ENCODE measurements at places on chromosomes 5 and 9.

GRCh38 chr9:134983074-134983473 is 65.4 kb upstream of the FCN1 start:
- no peak for DNase-seq

DNA sequence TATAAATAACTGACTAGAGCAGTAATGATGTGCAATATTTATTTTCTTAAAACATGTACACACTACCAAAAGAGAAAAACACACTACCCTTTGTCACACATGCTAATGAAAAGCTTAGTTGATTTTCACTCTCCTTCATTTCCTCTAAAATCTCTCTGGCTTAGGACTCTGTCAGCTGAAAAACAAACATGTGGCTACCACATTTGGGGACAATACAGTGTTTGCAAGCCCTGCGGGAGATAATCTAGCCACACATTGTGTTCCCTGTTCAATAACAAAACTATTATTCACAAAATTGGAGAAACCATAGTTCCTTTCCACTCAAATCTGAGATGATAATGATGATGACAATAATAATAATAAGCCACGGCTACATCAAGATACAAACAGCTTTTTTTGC is 3.5 kb upstream of the LOX start:
- DNase-seq, result no peak

DNA sequence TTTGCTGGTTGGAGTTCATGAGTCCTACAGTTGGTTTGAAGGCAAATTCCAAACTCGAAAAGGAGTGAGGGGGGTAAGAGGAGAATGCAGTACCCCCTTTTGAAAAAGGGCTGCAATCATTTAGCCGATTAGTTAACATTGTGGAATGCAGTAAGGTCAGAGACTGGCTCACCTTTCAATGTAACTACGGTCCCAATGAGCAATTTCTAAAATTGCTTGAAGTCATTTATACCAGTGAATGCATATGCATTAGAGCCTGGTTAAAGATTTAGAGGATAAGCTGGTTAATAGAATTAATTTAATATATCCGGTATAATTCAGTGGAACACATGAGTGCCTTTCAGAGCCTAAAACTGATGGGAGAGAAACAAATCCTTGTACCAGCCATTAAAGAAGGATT is 172.6 kb upstream of the PAPPA start:
- DNase-seq, result no peak

DNA sequence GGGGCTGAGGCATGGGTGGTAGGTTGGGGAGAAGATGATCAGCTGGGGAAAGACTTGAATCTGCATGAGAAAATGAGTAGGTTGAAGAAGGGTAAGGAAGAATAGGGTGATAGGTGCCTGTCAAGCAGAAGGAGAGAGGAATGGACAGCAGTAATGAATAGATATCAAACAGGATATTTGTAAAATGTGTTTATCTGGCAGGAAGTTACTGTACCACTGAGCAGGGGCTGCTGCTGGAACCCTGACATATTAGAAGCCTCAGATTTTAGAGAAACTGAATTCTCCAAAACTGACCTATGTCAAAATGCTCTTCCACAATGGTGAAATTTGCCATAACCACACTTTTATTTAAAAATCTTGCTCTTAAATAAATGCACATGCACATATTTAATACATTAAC is 41.0 kb downstream of the CCDC192 start:
- no peak for DNase-seq

DNA sequence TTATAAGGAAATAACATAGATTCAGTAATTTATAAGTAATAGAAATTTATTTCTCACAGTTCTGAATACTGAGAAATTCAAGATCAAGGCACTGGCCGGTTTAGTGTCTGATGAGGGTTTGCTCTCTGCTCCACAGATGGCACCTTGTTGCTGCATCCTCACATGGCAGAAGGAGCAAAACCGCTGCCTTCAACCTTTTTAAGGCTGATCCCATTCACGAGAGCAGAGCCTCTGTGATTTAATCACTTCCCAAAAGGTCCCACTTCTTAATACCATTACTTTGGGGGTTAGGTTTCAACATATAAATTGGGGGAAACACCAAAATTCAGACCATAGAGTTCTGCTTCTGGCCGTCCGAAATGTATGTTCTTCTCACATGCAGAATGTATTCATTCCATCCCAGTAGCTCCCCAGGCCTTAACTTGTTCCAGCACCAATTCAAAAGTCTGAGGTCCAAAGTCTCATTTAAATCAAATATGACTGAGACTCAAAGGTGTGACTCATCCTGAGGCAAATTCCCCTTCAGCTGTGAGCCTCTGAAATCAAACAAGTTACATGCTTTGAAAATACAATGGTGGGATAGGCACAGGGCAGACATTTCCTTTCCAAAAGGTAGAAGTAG is 30.6 kb downstream of the BAAT start:
- DNase-seq, result no peak

- DNase-seq, result no peak
Observed at GRCh38 chr9:98010445-98010844, 27.3 kb downstream of the ANP32B start.

GRCh38 chr9:121620777-121621449 is 30.5 kb upstream of the DAB2IP start:
- no peak for DNase-seq

GRCh38 chr5:72434781-72435437 is 72.3 kb downstream of the ZNF366 start:
- no peak for DNase-seq

GRCh38 chr5:74538206-74538661 is 102.3 kb downstream of the ENC1 start:
- no peak for DNase-seq

- DNase-seq, result no peak
Observed at GRCh38 chr9:89432986-89433530, 64.9 kb downstream of the SEMA4D start.

GRCh38 chr5:151615431-151615830 is 24.3 kb upstream of the FAT2 start:
- DNase-seq, result no peak

- no peak for DNase-seq
Observed at GRCh38 chr5:149024477-149024876, 38.4 kb downstream of the SH3TC2 start.

Data from stimulated activated CD8-positive, alpha-beta memory T cell treated with anti-CD3 and anti-CD28 coated beads, Interleukin-4, amount 100 ng/mL, for 4 hours (primary cell).